ENCODE measurements at places on chromosomes 1 and 21.
A peak's percentile ranks its signal among the peaks of the same experiment; 100 is the strongest.

DNA sequence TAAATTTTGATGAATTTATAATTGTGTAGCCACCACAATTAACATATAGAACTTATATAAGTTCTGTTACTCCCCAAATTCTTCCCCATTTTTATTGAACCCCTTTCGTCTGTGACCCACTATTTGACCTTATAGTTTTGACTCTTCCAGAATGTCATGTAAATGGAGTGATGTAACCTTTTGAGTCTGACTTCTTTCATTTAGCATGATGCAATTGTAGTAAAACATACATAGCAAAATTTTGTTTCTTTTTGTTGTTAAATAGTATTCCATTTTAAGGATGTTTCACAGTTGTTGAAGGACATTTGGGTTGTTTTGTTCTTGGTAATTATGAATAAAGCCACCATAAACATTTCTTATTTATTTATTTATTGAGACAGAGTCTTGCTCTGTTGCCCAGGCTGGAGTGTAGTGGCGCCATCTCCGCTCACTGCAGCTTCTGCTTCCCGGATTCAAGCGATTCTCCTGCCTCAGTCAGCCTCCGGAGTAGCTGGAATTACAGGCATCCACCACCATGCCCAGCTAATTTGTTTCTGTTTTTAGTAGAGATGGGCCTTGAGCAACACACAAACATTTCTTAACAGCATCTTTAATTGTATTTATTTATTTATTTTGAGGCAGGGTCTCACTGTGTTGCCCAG, 33.6 kb downstream of the RPRD2 start:
- no peak for DNase-seq

DNA sequence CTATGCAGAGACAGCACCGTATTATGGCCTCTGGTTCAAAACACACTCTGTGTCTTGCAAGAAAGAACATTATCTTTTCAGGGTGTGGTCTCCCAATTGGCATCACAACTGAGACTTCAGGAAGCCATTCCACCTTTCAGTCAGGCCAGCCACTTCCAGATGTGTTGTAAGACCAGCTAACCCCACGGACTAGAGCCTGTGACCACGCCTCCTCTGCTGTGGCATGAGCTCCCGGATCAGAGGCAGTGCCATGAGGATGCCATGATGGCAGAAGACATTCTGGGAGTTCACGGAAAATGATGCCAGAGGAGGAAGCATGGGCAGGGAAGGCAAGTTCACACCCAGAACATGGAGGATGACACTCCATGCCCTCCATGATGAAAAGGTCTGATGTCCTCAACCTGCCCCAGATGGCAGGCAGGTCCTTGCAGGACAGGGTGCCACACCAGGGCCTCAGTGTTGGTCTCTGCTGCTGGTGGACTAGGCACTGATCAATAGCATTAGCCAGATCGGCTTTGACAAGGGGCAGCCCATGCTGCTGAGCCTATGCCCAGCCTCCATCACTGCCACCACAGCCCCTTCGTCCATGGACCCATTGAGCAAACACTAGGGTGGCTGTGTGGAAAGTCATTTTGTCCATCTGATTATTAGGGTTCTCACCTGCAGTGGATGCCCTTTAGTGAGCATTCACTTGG, 341.6 kb downstream of the MATN1 start:
- no peak for DNase-seq

GRCh38 chr1:235504122-235504493, at the start of gene B3GALNT2:
TSS of gene B3GALNT2 (minus strand) at chr1:235504452. CDS start at chr1:235504252, 200 bp downstream.
- DNase-seq = no peak

DNA sequence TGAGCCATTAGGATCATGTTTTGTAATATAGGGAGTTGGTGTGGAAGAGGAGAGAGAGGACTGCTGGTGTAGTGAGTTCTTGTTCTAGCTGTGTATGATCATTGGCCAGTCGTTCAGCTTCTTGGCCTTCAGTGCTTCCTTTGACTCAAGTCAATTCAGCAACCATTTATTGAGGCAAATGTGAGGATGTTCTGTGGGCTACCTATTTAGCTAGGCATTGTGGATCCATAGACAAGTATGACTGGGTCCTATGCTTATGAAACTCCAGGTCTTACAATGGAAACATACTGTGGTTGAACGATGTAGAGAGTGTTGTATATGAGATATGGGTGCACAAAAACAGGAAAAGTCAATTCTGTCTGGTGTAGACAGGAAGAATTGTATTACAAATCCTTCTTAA, 41.7 kb downstream of the NFIA start:
- DNase-seq = no peak

DNA sequence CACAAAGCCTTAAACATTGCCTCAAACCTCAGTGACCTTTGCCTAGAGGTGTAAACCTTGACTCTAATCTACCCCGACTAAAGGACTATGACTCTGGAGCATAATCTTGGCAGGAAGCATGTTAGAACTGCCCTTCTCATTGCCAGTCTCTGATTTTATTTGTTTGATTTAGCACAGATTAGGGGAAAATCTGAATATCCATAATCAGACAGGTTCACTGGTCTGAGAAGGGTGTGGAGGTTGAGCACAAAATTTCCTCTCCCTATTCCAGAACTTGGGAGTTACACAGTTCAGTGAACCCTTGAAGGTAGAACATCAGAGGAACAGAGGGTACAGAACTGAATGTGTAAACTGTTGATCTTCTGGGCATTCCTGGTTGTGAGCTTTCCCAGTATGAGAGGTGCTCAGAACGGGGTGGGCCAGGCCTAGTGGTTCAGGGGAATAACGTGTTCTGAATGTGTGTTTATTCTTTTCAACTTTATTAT, 8.3 kb upstream of the PSMB4 start:
- no peak for DNase-seq

DNA sequence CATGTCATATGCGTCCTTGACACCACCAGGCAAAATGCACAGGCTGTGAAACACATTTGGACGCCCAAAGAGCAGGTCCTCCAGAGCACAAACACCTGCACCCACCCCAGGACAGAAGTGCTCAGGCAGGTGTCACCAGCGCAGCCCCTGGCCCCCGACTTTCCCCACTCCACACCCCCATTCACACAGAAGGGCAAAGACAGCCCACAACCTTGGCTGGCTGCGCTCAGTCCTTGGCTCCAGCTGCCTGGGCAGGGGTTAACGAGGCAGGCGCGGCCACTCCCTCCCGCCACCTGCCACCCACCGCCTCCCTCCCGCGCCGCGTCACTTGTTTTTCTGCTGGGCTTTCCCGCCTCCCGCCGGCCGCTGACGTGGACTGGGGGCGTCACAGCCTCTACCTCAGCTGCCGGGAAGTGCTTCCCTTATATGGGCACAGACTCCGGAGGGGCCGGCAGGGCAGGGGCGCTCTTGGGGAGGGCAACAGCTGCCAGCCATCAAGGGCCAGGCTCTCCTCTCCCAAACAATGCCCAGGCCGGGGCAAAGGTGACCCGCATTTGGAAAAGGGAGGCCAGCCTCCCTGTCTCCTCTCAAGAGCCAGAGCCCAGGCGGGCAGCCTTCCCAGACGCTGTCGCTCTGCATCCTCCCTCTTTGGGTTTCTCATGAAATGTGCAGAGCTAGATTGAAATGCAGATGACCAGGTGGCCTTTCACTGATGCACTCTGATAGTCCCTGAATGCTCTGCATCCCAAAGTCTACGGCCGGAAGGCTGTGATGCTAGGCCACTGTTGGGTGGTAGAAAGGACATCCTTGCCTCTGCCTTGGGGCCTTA, 14.8 kb upstream of the BTG2 start:
- peak; percentile 87 for DNase-seq

GRCh38 chr1:109787211-109787844, 23.6 kb upstream of the EPS8L3 start:
- no peak for DNase-seq

- DNase-seq = no peak
Measured at GRCh38 chr1:186295980-186296379, 79.1 kb downstream of the TPR start.

DNA sequence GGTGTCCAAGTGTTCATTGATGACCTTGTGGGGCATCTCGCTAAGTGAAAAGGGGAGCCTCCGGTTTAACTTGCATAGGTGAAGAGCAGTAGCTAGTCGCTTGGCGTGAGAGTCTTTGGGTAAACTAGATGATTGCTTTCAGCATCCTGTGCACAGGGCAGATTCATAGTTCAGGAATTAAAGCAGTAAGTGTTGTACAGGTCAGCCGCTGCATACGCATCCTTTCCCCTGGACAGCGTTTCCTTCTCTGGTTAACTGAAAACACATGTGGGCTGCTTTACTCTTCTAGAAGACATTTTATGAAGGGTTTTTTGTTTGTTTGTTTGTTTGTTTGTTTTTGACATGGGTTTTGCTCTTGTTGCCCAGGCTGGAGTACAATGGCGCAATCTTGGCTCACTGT, 12.1 kb downstream of the NDUFV3 start:
- no peak for DNase-seq

DNA sequence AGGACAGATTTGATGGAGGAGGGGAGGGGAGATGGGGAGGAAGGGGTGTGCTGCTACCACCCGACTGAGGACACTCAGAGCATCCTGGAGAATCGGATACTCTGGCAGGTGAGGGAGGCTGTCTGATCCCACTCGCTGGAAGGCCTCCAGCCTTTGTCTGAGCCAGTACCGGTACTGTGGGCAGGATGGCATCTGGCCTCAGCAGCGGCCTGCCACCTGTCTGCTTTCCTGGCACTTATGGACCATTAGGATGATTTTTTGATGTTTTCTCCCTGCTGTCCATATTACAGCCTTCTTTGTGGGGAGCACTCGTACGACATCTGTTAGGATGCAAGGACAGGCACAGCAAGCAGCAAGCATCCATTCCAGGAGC, 11.5 kb downstream of the ATP2B4 start:
- no peak for DNase-seq

GRCh38 chr21:32739946-32740345, 12.1 kb upstream of the SYNJ1 start:
- no peak for DNase-seq

GRCh38 chr1:225919906-225920305, 4.1 kb downstream of the PYCR2 start:
- DNase-seq = peak; percentile 63

DNA sequence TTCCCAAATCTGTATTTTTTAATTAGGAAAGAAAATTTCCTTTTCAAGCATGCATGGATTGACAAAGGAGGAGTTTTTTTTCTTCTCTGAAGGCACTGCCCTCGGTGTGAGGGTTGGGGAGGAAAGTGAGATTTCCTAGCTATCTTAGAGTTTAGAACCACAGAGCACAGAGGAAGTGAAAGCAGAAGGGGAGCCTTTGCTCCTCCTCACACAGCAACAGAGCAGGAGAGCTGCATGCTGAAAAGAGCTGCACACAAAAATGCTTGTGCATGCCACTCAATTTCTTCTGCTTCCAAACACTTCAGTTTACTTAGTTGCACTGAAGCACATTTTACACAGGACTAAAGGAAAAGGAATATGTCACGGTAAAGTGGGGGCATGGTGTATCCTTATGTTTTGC, 308.1 kb downstream of the GPATCH2 start:
- no peak for DNase-seq

GRCh38 chr21:14318578-14318977, 64.4 kb downstream of the HSPA13 start:
- no peak for DNase-seq

GRCh38 chr21:32103361-32103760, 175.5 kb downstream of the MIS18A start:
- DNase-seq = no peak

GRCh38 chr1:172176206-172176605, 244.3 kb upstream of the C1orf105 start:
- DNase-seq = no peak

DNA sequence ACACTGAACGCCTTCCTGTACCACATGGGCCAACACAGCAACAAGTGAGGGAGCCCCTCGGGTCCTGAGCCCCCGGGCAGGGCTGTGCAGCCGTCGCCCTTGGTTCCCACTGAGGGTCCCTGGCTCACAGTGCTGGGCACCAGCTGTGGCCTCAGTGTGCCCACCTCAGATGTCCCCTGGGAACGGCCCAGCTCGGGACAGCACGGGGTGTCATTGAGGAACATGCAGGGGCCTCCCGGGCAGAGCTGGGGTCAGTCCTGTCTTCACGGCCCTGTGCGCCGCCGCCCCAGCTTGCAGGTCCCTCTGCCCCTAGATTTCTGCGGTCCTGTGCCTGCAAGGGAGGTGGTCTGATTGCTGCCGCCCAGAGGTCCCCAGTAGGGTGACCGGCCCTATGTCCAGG, 17.7 kb downstream of the ATAD3B start:
- DNase-seq = no peak

DNA sequence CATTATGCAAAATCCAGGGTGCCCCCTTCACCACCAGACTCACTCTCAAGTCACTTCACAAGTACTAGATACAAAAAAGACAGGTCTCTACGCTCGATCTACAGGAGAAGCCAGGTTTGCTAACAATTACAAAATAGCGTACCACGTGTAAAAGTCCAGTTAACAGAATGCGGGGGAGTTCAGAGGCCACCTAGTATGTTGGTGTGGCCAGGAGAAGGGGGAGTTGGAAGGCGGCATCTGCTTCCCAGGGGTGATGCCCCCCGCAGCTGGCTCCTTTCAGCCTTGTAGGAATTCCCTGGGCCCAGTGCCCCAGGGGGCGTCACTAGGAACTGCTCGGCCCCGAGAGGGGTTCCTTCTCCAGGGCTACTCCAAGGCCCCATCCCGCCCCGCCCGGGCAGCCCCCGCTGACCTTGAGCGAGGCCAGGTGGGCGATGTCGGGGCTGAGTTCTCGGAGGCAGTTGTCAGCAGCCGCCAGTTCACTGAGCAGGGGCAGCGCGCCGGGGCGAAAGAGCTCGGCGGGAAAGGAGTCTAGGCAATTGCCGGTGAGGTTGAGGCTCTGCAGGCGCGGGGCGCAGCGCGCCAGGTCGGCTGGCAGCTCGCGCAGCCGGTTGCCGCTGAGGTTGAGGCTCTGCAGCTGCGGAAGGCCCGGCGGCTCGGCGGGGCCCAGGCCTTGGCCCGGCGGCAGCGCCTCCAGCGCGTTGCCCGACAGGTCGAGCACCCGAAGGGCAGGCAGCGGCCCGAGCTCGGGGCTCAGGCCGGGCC, 664 bp downstream of the LRRC47 start:
- DNase-seq = no peak

- DNase-seq = no peak
Measured at GRCh38 chr21:45831991-45832740, 149.4 kb upstream of the COL6A1 start.

GRCh38 chr21:41367301-41367944, 5.6 kb downstream of the MX2 start:
- DNase-seq = no peak

GRCh38 chr21:25107708-25108107, 499.6 kb downstream of the MRPL39 start:
- DNase-seq = no peak

DNA sequence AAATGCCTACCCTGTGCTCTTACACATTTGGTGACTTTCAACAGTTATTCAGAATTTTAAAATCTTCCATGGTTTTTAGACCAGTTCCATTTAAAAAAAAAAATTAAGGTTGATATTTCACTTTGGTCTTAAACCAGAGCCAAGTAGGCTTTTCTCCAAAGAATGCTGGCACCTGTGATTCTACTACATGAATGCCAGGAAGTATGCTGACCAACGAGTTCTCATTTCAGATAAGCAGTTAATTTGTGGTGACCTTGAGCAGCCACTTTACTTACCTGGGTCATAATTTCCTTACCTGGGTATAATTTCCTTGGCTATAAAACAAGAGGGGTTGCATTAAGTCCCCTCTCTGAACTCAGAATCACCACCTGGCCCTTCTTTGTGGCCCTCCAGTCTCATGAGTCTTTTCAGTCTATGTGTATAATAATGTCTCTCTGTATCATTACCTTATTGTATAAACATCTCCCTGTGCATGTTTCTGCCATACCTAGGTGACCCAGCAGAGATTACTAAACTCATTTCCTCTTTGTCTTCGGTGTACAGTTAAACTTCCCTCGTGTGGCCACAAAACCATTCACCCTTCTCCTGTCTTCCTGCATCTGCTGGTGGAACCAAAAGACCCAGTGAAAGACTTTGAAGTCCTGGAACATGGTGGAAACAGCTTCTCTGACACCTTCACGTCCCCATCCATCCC, 139.1 kb upstream of the DPT start:
- DNase-seq = no peak

Measured in right lung (tissue), 10 donors.